AG04450 (cell line): ENCODE measurements at places on chromosomes 11 and 22.

DNA sequence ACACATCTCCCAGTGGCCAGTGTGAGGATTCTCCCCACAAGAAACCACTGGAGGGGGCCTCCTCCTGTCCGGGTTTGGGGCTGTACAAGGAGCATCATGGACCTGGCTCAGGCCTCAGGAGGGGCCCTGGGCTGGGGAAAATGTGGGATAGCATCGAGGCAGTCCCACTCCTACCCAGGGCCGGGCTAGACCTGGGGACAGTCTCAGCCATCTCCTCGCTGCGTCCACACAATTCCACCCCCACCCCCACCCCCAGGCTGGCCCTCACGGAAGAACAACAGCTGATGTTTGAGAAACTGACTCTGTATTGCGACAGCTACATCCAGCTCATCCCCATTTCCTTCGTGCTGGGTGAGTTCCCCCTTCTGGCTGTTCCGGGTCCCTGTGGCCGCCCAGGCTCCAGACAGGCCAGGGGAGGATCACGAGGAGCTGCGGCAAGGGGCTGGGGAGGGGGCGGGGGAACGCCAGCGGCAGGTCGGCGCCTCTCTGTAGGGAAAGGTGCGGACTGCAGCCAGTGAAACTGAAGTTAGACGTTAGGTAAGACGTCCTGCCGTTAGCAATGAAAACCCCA lies 4.8 kb downstream of the BEST1 start:
- DNase-seq = no peak

DNA sequence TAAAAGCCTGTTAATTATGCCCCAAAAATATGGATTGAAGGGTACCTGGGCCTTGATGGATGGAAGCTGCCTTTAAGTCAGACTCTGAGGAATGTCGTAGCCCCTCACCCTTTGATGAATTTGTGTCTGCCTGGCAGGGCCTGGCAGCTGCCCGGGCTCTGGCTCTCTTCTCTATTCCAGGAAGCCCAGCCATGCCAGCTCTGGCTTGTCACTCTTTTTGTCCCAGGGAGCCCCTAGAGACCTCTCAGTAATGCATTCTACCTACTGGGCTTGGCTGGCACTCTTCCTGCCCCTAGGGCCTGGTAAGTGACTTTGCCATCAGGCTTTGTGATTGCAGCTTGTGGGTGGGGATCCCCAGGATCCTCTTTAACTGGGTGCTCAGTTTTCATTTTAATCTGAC lies 103.8 kb downstream of the GRIK4 start:
- no peak for DNase-seq

- DNase-seq = no peak
These were observed 45.9 kb downstream of the SLC1A2 start for GRCh38 chr11:35373284-35373933.

- DNase-seq = no peak
These were observed 53.3 kb downstream of the WNT11 start for GRCh38 chr11:76152741-76153570.

DNA sequence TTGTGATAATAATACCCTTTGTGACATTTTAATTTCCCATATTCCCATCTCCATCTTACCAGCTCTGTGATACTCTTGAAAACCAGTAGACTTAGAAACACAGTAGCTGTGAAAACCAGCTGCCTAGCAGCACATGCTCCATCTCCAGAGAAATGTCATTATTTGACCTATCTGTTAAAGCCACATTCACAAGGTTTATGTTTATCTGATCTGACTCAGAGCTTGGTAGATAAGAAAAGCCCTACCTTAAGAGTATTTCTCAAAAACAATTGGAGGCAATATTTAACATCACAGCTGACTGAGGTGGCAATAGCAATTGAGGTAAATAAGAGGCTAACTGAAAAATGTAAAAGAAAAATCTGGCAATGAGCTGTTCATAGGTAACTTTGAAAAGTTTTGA lies 8.1 kb upstream of the ANO3 start:
- DNase-seq = no peak

DNA sequence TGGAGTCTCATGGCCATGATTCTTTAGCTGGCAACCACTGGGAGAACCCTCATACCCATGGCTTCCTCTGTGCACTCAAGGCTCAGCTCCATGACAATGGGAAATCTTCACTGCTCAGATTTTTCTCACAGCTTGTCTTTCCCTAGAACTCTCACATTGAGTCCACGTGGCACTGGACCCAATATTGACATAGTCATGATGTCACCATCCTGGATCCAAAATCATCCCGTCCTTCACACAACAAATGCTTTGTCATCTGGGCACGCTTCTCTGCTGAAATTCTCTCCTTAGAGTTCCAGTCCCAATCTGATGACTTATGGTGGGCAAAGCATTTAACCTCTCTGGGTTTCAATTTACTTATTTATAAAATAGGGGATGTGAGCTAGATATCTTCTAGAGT lies 37.7 kb upstream of the CD44 start:
- no peak for DNase-seq

DNA sequence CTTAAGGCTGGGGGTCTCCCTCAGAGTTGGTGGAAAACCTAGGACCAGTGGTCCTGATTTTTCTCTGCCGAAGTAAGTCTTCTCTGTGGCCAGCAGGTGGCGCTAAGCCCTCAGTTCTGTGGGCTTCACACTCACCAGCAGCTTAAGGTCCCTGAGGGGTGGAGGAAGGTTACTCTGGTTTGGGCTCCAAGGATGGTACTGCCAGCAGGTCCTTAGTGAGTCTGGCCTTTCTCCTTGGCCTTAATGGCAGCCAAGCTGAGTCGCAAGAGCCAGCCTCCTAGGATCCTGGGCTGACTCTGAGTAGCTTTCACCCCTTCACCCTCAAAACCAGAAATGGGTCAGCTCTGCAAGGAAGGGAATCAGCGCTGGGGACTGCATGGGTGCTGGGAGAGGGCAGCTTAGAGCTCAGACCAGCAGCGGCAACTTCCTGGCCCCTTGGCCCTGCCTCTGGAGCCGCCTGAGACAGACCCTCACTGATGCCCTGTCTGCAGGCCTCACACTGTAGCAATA lies 4.4 kb downstream of the KCNJ11 start:
- peak; percentile 65 for DNase-seq

- no peak for DNase-seq
These were observed 84.8 kb downstream of the TP53I11 start for GRCh38 chr11:44865866-44866272.

DNA sequence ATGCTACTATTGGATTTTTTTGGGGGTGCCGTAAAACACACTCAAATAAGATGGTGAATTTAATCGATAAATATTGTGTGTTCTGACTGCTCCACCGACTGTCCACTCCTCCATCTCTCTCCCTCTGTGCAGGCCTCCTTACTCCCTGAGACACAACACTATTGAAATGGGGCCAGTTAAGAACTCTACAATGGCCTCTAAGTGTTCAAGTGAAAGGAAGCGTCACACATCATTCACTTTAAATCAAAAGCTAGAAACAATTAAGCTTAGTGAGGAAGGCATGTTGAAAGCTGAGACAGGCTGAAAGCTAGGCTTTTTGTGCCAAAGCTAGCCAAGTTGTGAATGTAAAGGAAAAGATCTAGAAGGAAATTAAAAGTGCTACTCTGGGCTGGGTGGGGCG lies 156.7 kb downstream of the CTTN start:
- no peak for DNase-seq

DNA sequence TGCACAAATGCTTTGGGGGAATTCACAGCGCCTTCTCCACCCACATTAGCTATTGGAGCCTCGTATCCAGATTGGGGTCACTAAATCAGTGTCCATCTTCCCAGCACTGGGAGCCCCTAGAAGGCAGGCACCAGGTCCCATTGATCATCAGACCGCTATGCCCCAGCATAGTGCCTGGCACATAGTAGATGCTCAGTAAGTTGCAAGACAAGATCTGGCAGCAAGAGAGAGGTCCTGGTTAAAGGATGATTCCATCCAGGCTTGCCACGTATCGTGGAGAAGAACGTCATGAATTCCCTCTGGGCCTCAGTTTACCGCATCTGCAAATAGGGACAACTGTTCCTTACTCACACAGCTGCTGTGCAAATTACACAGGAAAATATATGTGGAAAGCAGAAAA lies 1.7 kb downstream of the TMEM184B start:
- no peak for DNase-seq

GRCh38 chr11:69896250-69896649 lies 77.0 kb upstream of the FGF3 start:
- no peak for DNase-seq

DNA sequence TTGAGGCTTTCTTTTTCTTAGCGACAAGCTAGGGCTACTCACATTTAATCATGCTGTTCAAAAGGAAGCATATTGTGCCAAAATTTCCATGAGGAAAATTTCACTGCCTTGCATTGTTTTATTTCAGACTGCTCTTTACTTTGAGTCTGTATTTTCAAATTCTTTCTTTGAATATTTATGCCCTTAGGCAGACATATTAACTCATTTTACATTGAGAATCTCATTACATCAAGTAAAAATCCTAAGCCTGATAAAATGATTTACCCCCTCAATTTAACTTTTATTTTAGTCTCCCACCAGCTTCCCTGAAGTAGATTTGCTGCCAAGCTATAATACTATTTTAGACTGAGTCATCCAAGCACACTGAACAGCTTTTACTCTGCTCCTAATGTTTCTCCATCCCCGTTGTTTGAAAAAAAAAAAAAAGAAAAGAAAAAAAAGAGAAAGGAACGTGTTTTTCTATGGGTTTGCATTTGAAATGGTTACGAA lies 189.3 kb upstream of the MTMR2 start:
- DNase-seq = no peak

DNA sequence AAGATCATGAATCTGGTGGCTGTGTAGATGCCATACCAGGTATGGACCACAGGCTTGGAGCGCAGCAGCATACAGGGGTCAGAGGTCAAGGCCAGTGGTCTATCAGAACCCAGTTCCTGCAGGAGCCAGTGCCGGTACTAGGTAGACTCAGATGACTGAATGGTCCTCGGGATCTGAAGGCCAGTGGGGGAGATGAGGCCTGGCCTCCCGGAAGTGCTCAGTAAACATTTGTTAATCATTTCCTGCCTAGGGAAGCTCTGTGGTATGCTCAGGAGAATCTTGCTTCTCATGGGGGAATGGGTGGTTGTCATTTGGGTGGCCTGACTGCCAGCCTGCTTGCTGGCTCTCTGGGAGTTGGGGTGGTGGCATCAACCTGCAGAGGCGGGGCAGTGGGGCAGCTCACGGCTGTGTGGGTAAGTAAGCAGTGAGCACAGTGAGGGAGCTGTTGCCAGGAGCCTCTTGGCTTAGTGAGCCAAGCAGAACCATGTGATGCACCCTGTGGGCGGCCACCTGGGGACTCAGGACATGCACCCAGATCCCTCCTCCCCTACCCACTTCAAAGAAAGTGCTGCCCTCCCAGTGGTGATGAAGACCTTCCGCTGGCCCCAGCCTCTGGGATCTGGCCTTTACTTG lies 33.0 kb downstream of the PTPRJ start:
- DNase-seq = no peak

DNA sequence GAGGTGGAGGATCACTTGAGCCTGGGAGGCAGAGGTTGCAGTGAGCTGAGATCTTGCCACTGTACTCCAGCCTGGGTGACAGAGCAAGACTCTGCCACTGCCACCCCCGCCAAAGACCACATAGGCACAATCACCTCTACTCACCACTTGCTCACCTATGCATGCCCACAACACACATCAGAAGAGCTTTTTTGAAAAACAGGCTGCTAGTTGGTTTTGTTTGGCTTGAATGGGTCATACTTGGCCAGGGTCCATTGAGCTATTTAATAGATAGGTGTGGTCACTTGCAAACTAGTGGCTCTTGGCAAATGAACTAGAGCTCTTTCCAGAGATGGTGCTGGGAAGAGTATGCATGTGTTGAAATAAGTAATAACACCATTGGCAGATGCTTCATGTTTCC lies 80.1 kb downstream of the EMSY start:
- DNase-seq = no peak

- no peak for DNase-seq
These were observed 60.0 kb downstream of the COMMD9 start for GRCh38 chr11:36229091-36229705.

DNA sequence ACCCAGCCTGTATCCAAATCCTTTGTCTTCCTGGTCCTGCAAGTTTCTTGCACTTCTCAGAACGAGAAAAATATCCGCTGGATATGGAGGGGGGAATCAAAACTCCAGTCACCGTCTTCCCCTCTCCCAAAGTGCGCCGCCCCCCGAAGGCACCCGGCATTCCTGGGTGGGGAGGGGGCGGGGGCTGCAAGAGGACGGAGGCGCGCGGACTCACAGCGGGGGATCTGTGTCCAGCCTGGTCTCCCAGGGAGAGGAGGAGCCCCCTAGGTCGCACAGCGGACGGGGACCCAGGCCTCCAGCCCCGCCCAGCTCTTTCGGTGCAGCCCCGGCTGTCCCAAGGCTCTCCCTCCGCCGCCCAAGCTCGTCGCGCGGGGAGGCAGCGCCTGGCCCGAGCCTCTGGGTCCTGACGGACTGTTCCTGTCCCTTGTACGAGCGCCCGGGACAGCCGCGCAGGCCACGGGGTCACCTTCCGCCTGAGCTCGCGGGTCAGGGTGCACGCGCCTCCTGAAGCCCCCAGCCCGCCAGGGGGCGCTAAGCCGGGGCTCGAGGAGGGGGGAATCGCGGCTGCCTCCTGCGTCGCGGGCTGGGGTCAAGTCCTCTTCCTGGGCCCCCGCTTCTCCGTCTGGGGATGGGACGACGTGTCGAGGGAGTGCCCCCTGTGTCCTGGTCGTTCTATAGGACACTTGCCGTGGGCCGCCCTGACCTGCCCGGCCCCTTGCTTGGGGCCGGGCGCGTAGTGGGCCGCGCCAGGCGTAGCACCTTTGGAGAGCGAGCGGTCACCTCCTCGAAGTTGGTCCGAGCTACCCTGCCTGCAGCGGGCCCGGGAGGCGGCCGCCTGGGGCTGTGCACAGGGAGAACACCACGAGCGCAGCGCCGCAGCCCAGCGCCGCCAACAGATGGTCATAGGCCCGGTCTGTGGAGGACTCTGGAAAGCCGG lies 2.4 kb upstream of the WNT11 start:
- DNase-seq = no peak

GRCh38 chr11:131685206-131685605 lies 314.8 kb downstream of the NTM start:
- no peak for DNase-seq

DNA sequence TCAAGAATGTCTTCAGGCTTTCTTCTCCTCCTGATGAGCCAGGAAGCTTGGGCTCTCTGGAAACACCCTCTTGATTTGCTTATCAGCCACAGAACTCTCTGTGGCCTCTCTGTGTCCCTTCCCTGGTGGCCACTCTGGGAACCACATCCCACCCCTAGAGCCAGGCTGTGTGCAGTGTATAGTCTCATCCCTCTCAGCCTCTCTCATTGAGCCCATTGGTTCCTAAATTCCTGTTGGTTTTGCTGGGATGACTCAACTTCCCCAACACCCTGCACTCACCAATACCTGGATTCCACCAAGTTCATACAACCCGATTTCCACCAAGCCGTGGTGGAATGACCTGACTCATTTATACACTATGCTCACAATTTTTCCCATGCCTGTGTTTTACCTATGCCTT lies 5.2 kb downstream of the IRAG1 start:
- DNase-seq = no peak

DNA sequence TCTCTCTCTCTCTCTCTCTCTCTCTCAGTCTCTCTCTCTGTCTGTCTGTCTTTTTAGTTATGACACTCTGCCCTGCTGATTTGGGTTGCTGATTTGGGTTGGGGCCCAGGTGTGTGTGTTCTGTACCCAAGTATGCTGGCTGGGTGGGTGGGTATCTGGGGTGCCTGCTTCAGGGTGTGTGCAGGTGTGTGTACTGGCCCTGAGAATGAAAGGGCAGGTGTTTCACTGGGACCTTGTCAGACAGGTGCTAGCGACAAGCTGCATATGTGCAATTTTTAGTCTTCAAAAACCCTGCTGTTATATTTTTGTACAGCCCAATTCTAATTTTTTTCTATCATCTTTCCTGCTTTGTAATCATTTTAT lies 943 bp downstream of the CSF2RB start:
- no peak for DNase-seq
